ENCODE measurements at places on chromosomes 6 and 20.
A peak's percentile ranks its signal among the peaks of the same experiment; 100 is the strongest.

DNA sequence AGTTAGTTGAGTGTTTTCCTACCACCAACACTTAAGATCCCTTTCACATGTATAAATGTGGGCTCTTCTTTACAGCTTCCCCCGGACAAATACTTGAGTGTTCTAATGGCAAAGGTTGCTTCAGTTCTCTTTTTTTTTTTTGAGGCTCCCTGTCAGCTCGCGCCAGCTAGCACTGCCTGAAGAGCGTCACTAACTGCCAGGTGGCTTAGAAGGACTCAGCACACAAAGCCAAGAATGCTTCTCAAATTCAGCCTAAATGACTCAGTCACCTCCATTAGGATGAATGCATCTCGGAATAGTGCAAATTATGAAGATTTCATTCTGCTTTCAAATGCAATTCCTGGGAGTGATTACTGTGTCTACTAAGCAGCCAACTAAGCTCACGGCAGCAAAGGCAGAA is 150.7 kb upstream of the BTBD3 start:
- DNase-seq, result no peak

DNA sequence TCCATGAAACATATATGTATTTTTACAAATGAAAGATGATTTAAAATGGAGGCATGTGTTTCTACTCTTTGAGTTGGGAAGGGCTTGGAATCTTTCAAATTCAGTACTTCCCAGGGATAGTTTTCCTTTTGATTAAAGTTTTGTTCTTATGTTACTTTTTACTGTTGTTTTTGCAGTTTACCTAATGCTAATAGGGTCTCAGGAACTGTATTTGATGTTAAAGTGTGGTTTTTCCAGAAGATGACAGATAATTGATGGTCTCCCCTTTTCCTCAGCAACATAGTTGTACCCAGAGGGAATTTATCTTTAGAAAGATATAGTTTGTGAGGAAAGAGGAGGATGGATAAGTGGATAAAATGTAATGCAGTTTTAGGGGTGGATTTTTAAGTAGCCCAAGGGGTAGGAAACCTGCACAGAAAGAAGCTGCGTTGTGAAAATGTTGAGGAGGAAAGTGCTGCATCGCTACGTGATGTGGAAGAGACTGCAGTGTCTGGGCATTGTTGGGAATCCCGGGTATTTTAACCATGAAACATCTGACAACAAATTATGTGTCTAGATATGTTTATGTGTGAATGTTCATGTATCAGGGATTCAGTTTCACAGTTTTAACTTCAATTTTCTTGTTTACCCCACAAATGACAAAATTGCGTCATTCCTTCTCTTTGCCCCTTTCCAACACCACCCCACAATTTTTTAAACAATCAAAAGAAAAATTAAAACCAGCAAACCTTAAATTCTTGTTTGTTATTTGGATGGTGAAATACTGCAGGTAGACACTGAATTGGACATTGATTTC is 42.3 kb downstream of the GNAS start:
- no peak for DNase-seq

DNA sequence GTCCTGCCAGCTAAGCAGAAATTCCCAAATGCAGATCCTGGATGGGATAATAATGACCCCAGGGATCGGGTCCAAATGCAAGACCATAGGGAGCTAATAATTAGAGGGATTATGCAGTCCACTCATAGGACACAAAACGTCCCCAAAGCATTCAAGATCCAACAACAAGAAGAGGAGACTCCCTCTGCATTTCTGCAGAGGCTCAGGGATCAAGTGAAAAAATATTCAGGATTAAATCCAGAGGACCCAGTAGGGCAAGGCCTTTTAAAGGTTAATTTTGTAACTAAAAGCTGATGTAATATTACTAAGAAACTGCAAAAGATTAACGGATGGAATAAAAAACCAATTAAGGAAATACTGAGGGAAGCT is 22.2 kb downstream of the HLA-A start:
- DNase-seq, result no peak

DNA sequence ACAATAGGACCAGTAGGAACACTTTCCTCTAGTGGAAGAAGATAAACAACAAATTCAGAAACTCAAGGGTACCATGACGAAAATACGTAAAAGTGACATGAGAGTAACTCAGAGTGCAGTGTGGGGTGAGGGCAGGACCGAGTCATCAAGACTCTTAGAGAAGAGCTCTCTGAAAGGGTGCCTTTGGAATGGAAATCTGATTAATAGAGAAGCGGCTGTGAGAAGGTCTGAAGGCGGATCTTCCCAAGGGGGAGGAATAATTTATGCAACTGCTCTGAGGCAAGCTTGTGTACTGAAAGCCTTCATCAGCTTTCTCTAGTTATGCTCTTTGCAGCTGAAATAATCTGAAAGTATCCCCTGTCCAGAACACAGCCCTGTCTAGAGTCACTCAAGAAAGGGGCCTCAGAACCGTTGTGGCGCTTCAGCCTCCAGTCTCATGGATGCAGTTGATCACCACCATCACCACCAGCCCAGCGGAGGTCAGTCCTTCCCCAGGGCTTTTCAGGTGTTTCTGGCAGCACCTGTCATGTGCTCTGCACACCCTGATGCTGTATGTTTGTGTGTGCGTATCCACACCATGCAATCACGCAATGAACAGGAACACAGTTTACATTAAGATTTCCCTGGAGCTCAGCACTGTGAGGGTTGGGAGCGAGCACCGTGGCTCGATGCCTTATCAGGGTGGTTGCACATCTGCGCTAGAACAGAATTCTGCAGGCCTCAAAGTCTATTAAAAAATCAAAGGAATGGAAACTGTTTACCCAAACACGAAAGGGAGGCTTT is 396.5 kb downstream of the SMOC2 start:
- DNase-seq, result no peak

GRCh38 chr6:106752641-106753040 is 123.3 kb downstream of the QRSL1 start:
- no peak for DNase-seq

DNA sequence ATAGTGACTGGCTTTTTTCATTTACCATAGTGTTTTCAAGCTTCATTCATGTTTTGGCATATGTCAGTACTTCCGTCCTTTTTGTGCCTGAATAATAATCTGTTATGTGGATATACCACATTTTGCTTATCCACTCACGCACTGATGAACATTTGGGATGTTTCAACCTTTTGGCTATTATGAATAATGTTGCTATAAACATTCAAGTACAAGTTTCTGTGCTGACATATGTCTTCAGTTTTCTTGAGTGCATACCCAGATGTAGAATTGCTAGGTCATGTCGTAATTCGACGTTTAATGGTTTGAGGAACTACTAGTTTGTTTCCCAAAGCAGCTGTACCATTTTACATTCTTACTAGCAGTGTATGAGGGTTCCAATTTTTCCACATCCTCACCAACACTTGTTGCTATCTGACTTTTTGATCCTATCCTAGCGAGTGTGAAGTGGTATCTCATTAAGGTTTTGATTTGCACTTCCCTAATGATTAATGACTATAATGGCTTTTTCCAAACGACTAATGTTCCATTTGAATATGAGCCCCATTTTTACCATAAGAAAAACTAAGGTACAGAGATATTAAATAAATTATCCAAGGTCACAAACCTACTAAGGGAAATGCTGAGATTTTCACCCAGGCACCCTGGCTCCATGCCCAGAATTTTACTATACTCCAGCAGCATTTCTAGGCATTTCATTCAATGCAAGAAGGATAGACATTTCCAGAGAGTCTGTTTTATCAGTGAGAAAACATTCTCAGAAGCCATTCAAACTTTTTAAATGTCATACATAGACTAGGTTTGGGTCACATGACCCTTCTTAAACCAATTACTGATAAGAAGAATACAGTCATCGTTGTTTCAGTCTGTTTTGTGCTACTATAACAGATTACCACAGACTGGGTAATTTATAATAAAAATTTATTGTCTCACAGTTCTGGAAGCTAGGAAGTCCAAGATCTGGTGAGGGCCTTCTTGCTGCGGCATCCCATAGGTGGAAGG is 71.1 kb upstream of the RUNX2 start:
- DNase-seq, result no peak

- no peak for DNase-seq
These were observed 502.9 kb upstream of the NOX3 start for GRCh38 chr6:155958550-155958949.

DNA sequence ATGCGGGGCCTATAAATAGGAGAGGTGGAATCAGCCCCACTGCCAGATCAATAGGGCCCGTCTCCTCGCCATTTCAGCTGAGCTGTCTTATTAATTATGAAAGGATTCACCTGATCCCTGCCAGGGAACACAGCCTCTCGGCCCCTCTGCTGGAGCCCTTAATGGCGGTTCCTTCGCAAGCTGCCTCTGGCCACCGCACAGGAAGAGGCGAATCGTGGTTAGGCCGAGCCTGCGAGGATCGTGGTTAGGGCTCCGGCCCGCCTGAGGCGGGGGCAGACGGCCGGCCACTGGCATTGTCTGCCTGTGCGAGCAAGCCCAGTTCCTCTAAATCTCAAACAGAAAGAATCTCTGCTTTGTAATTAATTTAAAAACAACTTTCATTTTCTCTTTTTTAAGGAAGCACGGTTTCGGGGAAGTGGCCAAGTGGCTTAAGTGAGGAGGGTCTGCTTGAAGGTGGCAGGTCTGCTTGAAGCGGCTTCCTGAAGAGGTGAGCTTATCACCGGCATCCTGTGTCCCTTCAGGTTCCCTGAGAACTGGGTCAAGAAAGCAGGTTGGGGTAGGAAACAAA is 9.2 kb downstream of the NRN1 start:
- DNase-seq, result no peak

- DNase-seq, result no peak
These were observed 657.5 kb downstream of the RFPL4B start for GRCh38 chr6:113004470-113005270.

GRCh38 chr20:47355489-47356219 is 845 bp downstream of the ZMYND8 start:
- DNase-seq, result peak; percentile 39

- DNase-seq, result peak; percentile 18
These were observed 98.6 kb downstream of the RFX6 start for GRCh38 chr6:116975600-116975999.

- DNase-seq, result peak; percentile 35
These were observed 155.7 kb upstream of the JARID2 start for GRCh38 chr6:15090145-15090579.

DNA sequence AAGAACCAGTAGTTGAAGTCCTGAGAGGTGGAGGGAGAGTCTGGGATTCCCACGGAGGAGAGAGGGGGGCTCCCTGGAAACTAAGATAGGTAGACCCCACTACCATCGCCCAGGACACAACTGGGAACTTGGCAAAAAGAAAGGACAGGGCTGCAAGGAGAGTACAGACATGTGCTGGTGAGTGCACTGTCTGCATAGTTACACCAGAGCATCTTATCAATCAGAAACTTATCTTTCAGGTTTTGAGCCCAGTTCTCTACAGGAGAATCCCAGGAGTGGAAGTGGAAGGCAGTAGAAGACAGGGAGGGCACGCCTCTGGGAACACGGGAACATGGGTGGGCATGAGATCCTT is 12.2 kb downstream of the NFKBIL1 start:
- no peak for DNase-seq

DNA sequence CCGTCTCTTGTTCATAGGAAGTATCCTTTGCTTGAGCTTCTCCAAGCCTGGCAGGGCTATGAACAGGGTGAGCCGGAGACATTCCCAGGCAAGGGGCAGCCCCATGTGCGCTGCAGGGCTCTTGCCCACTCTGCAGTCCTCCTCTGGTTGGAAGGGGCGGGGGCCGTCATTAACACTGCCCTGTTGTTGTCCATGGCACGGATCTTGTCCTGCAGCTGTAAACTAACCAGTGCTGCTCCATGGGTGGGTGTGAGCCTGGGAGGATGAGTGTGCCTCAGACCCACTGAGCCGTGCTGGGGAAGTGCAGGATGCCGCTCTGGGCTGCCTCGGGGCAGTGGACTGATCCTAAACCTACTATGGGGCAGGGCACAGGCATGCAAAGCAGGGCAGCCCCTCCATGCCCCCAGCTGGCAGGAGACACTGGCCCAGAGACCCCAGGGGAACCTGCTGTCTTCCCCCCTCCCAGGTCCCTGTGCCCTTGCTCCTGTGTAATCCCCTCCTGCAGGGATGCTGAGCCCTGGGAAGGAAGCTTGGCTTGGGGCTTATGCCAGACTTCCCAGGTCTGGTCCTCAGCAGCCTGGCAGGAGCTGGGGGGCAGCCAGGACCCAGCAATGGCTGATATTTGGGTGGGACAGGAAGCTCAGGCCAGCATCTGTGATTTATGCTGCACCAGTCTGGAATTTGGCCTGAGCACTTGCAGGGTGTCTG is 8.5 kb downstream of the EBF4 start:
- DNase-seq, result no peak

DNA sequence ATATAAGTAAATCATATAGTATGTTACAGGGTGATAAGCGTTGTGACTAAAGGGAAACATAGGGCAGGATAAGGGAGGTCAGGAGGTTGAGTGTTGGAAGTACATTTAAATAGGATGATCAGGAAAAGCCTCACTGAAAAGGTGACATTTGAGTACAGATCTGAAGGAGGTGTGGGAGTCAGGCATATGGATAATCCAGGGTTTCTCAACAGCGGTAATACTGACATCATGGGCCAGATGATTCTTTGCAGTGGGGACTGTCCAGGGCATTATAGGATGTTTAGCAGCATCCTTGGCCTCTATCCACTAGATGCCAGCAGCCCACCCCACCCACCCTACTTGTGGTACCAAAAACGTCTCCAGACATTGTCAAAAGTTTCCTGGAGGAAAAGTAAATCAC is 292.6 kb upstream of the PREP start:
- DNase-seq, result no peak

DNA sequence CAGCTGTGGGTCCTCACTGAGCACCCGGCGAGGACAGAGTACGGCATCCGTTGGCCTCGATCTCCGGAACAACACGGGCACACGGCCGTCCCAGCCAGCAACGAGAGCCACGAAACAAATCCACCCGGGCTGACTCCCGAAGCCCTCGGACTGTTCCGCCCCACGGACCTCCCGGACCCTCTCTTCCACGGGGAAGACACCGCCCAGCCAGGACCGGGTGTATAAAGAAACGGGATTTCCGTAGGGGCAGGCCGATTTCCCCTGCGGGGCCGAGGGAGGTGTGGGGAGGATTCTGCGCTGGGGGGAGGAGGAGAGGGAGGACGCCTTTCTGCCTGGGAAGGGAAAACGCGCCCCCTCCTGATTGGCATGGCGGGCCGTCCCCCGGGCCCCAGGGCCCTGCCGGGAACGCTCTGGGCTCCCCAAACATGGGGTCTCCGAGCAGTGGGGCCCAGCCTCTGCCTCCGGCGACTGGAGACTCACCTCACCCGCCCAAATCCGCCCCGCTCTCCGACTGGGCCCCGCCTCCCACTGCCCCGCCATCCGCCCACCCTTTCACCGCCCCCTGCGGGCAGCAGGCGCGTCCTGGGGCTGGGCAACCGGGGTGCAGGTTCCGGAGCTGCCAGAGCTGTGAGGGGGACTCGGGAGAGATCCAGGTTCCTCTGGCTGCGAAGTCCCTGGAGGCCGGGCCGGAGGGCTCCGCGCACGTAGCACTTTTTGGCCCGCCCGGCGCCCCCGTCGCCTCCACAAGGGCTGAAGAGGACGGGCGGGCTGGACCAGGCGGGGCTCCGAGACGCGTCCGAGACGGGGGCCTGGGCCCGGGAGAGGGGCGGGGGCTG is 679 bp upstream of the PPDPF start:
- peak; percentile 66 for DNase-seq

DNA sequence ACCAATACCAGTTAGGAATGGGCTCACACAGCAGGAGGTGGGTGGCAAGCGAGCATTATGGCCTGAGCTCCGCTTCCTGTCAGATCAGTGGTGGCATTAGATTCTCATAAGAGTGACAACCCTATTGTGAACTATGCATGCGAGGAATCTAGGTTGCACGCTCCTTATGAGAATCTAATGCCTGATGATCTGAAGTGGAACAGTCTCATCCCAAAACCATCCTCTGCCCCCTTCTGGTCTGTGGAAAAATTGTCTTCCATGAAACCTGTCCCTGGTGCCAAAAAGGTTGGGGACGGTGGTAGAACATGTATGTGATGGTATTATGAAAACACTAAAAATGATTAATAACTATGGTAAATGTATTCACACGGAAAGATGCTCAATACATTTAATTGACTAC is 99.7 kb upstream of the HIVEP1 start:
- DNase-seq, result no peak

Measured in mesenchymal stem cell (in vitro differentiated cells and primary cell).